ENCODE measurements at places on chromosomes 5 and 9. TPM values are rescaled to one million over a fixed set of nuclear protein-coding genes. Genes with fewer than 3 reads are reported as not detected.

- DNase-seq = no peak
These were observed 40.7 kb upstream of the HSD17B3 start for GRCh38 chr9:96342571-96343245.

GRCh38 chr9:6007058-6007769, 8.2 kb downstream of the RANBP6 start:
- peak; percentile 65 for DNase-seq

DNA sequence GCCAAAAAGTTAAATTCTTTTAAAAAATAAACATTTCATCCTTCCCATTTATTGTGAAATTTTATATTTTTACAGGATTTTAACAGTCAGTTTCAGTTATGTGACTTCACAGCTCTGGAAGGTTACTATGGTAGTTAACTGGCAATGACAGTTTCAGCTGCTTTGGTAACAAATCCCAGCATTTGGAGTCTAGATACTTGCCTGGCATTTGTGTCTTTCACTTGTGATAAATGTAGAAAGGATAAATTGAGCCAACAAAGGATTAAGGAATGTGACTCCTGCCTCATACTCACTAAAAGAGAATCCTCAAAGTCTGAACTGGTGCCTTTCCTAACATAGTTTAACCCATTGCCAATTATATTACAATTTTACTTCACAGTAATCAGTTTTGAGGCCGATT, 315.5 kb downstream of the FER start:
- DNase-seq = no peak

Gene IL13
- not detected for total RNA-seq

Gene SGCD
- 33.3 TPM for total RNA-seq

Gene PRUNE2
- total RNA-seq = 80.0 TPM

All from osteoblast (primary cell).